ENCODE measurements at places on chromosomes 7 and 10.

GRCh38 chr10:13973742-13974141, 357.0 kb downstream of the FRMD4A start:
- DNase-seq, result no peak

DNA sequence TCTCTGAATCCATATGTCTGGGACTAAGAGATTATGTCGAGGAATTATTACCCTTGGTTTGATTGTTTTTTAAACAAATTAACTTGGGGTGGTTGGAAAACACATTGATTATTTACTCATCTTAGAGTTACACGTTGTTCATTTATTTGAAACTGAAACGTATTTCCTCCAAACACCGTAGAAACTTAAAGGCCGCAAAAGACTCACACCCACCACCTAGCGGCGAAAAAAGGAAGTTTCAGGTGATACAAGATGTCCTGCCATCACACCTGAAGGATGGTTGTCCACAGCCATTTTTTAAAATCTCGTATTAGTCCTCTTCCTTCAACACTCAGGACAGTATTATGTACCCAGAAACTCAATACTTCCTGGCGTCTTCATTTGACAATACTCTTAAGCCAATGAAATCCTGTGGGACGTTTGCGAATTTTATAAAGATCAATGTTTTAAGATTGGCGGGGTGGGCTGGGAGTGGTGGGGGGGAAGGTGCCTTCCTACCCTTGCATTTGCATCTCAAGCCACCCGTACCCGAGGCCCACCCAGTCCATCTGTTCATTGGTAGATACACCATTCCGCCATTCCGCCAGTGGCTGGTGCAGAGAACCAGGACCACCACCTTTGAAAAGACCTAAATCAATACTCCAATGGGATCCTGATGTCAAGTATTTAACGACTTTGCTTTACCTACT, 1.4 kb upstream of the LCOR start:
- DNase-seq, result peak; percentile 50

- DNase-seq, result no peak
These were observed 111.8 kb downstream of the MAPK8 start for GRCh38 chr10:48418189-48418788.

GRCh38 chr7:27095050-27095896, 527 bp downstream of the HOXA1 start:
- no peak for DNase-seq

GRCh38 chr7:32158751-32159745, 88.8 kb upstream of the PDE1C start:
- DNase-seq, result no peak

All from activated B cell treated with CpG ODN at 0.5 μM for 24 hours (primary cell).